A549 (cell line): ENCODE measurements at places on chromosomes 4 and X. TPM values are rescaled to one million over a fixed set of nuclear protein-coding genes. Genes with fewer than 3 reads are reported as not detected.

Gene CLDN22
- not detected in 3 replicates for polyA plus RNA-seq

Gene USP17L27
- not detected in 3 replicates for polyA plus RNA-seq

GRCh38 chr4:183241322-183241640 lies 78.8 kb downstream of the CLDN22 start:
- peak; percentile 11 for DNase-seq

- DNase-seq = no peak
Measured at GRCh38 chrX:54397113-54397512, 39.3 kb upstream of the WNK3 start.

- no peak for DNase-seq
Measured at GRCh38 chrX:44223150-44223549, 120.3 kb downstream of the EFHC2 start.

- DNase-seq = peak; percentile 9
Measured at GRCh38 chr4:173121076-173121561, 47.5 kb upstream of the GALNT7 start.

DNA sequence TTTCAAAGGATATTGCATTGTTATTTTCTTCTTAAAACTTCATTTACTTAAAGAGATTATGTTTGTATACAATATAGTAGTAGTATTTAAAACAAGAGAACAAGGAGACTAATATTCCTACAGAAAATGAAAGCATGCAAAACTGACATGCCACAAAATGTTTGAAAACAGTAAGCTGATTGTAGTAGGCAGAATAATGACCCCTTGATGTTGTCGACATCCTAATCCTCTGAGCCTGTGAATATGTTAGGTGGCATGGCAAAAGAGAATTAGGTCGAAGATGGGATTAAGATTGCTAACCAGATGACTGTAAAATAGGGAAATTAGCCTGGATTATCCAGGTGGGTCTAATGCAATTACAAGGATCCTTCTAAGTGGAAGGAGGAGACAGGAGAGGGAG lies 522.2 kb upstream of the NR3C2 start:
- DNase-seq = no peak

GRCh38 chr4:178385481-178385880 lies 943.2 kb upstream of the AGA start:
- no peak for DNase-seq

DNA sequence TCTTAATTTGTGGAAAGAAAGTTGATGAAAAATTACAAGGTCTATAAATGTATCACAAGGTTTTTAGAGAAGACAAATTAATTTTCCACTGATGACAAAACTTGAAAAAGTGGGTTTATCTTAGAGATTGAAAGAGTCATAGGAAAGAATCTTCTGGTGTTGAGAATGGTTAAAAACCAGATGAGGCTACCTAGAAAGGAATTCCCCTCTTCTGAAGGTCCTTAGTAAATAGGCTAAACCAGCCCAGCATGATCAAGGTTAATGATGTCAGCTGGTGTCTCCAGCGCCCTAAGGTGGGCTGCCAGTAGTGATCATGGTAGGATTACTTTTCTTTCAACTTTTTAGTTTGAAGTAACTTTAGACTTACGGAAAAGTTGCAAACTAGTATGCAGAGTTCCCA lies 71.8 kb upstream of the PGRMC2 start:
- DNase-seq = no peak

DNA sequence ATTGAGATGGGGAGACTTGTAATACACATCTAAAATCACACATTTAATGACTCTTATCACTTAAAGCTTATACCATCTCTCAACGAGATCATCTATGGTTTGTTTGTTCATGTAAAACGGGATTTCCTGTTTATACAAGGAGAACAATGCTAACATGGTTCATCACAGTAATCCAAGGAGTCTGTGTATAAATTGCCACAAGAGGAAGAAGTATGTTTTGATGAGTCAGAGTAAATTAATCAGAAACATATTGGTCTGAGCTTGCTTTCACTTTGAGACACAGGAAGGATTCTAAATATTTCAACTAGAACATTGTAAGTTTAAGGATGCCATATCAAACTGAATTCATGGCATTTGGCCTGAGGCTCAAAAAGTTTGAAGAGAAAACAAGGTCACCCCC lies 594.1 kb downstream of the GLUD2 start:
- DNase-seq = peak; percentile 1

DNA sequence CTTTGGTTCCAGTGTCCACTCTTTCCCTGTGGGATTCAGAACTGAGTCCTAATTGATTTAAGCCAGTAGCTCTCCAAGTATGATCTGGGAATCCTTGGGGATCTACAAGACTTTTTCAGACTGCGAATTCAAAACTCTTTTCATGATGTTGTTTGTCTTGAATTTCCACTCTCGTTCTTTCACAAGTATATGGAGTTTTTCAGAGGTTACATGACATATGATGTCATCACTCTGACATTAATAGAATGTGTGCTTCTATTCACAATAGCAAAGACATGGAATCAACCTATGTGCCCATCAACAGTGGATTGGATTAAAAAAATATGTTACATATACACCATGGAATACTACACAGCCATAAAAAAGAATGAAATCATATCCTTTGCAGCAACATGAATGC lies 23.2 kb upstream of the TSR2 start:
- no peak for DNase-seq
